ENCODE measurements at places on chromosomes 6 and 20.
A peak's percentile ranks its signal among the peaks of the same experiment; 100 is the strongest.

DNA sequence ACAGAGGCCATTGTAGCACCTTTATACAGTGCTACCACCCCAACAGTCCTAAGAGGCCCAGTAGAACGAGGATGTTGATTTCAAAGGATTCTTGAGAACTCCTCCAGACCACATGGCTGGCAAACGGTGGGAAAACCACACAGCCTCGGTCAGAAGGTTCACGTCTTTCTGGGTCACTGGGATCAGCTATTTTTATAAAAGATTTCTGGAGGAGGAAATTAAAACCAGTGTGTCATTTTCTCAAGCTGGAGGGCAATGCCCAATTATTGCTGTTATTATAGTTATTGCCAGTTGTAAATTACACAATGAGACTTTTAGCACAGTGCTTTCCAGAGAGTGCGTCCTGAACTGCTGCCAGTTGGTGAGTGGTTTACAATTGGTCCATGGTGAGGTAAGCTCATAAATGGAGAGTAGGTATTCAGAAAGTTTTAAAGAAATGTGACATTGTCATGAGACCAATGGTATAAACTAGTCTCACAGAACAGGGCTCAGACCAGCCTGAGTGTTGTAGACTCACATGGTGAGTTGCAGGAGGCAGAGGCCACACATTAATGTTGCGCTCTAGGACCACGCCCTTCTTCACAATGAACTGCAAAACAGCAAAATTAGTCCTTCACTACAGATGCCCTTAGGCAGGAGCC is 8.4 kb upstream of the PPP1R14C start:
- DNase-seq = no peak

DNA sequence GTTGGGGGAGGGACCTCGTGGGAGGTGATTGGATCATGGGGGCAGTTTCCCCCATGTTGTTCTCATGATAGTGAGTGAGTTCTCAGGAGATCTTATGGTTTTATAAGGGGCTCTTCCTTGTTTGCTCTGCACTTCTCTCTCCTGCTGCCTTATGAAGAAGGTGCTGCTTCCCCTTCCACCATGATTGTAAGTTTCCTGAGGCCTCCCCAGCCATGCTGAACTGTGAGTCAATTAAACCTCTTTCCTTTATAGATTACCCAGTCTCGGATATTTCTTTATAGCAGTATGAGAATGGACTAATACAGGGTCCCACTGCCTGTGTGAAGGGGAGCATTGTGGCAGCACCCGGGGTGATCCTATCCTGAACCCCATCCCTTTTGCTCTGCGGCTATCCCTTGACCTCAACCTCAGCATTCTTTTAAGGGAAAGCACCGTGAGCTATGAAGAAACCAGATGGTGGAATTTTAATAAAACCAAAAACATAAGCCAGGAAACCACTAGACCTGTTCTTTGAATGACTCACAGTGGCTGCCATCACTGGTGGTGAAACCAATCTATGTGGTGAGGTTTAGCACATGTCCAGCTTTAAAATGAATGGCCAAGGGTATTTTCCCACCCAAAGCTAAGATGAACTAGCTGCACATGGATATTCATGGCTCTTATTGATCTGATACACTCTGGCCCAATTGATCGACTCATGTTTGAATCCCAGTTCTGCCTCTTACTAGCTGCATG is 62.2 kb downstream of the ZDHHC14 start:
- no peak for DNase-seq

DNA sequence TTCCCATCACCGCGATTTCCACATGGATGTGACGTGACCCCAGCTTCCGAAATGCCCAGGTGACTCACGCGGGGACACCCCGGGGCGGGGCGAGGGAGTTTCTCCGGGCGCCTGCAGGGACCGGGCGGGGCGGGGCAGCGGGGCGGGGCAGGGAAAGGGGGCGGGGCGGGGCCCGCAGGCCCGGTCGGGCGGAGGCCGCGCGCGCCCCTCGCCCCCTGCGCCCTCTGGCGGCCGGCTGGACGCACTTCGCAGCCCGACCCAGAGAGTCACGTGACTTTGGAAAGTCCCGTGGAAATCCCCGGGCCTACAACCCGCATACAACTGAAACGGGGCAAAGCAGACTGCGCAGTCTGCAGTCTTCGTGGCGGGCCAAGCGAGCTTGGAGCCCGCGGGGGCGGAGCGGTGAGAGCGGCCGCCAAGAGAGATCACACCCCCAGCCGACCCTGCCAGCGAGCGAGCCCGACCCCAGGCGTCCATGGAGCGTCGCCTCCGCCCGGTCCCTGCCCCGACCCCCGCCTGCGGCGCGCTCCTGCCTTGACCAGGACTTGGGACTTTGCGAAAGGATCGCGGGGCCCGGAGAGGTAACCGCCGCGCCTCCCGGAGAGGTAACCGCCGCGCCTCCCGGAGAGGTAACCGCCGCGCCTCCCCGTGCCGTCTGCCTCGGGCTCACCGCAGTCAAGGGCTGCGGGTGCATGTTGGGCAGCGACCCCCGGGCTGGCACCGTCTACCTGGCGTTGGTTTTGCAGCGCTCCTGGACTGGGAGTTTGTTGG is at the start of gene TNFAIP3:
TNFAIP3 (plus strand) TSS at position 346 of the 771 bp plus-strand sequence. CDS start 3,969 bp downstream, outside the sequence.
- peak; percentile 89 for DNase-seq

GRCh38 chr20:36335206-36335870 is 29.2 kb downstream of the DLGAP4 start:
- no peak for DNase-seq

GRCh38 chr6:53894091-53894490 is 99.3 kb downstream of the LRRC1 start:
- peak; percentile 27 for DNase-seq

- DNase-seq = no peak
Observed at GRCh38 chr6:7188492-7188891, 80.7 kb downstream of the RREB1 start.

GRCh38 chr6:19210849-19211590 is 626.1 kb upstream of the ID4 start:
- DNase-seq = no peak

- DNase-seq = no peak
Observed at GRCh38 chr6:157570752-157571151, 189.8 kb downstream of the ZDHHC14 start.

DNA sequence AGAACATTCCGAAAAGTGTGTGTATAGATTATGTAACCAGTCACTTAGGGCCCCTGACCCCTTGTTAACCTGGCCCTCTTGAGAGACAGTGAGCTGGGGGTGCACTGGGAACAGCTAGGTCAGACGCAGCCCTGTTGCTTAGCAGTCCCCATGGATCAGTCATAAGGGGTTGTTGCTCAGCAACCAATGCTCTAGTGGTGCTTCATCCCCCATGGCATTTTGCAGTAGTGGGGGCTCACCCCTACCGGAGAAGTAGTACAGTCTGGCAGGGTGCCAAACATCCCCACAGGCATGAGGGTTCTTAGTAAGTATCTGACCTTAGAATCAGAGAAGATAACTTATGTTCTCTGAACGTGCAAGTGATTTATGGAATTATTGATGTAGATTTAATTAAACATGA is 12.3 kb downstream of the PKIB start:
- no peak for DNase-seq

- no peak for DNase-seq
Observed at GRCh38 chr6:119052292-119052889, 26.1 kb downstream of the FAM184A start.

GRCh38 chr6:107466062-107466461 is 6.7 kb upstream of the PDSS2 start:
- DNase-seq = no peak

- no peak for DNase-seq
Observed at GRCh38 chr6:124466949-124467348, 495.3 kb upstream of the RNF217 start.

DNA sequence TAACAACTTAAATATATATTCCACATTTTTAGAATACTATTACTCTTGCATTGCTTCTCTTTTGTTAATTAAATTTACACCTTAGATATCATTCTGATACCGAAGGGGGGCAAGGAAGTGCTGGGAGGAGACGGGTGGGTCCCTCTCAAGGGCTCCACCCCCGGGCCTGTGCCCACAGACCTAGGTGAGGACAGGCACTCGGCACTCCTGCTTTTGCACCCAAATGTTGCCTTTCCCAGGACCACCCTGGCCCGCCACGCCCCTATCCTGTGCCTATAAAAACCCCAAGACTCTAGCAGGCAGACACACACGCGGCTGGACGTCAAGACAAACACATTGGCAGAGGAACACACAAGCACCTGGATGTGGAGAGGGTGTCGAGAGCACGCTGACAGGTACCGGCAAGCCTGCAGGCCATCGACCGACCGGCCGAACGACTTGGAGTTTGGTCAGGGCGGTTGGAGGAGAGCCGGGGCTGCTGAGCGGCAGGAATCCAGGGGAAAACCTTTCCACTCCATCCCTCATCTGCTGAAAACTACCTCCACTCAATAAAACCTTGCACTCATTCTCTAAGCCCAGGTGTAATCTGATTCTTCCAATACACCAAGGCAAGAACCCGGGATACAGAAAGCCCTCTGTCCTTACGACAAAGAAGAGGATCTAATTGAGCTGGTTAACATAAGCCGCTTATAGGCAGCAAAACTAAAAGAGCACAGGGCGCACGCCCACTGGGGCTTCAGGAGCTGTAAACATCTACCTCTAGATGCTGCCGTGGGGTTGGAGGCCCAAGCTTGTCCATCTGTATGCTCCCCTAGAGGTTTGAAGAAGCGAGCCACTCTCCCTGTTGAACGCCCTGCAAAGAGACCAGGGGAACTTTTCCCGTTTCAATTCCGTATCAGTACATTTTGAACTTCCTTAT is 197.4 kb upstream of the PRSS16 start:
- no peak for DNase-seq

- DNase-seq = peak; percentile 34
Observed at GRCh38 chr6:19417713-19418112, 419.5 kb upstream of the ID4 start.

DNA sequence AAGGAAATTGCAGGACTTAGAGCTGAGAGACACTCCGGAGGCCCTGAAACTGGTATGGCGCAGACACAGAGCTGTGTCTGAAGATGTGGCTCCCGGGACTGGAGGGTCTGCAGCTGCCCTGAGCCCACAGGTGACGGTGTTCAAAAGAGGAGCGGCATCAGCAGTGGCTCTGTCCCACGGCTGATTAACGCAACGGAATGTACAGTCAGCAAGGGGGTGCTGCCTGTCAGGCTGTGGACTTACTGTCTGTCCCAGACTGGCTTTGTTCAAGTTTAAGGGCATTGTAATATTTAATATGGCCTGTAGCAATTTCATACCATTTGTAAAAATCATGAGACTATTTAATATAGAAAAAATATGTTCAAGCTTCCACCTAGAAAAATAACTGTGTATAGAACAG is 228.0 kb upstream of the TAB2 start:
- DNase-seq = no peak

GRCh38 chr6:129655334-129655733 is 54.6 kb downstream of the ARHGAP18 start:
- DNase-seq = no peak

- no peak for DNase-seq
Observed at GRCh38 chr6:85115876-85116275, 334.0 kb upstream of the NT5E start.

- no peak for DNase-seq
Observed at GRCh38 chr6:38113825-38114576, 294.5 kb downstream of the ZFAND3 start.

- peak; percentile 41 for DNase-seq
Observed at GRCh38 chr20:39874049-39874893, 814.8 kb downstream of the MAFB start.

- DNase-seq = peak; percentile 56
Observed at GRCh38 chr6:98657764-98658163, 176.6 kb upstream of the POU3F2 start.

GRCh38 chr20:63648190-63648589 is 5.0 kb downstream of the STMN3 start:
- DNase-seq = no peak

DNA sequence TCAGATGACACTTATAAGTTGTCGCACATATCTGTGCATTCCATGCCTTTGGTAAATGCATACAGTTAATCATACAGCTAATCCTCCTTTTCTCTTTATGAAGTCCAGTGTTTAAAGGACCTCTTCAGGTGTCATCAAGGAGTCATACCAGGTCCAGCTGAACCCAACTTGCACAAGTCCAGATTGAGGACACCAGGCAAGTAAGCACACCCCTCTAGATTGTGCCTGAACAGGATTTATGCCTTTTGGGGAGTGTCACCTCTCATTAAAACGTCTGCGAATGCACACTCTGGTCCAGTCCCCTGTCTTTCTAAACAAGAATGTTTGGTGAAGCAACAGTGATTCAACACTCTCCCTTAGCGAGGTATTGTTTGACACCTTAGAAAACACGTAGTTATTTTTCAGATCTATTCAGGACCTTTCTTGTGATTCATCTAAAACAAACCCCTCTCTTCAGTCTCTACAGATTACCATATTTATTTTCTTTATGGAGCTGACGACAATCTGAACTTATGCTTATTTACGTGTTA is 48.4 kb downstream of the C6orf15 start:
- DNase-seq = no peak

- DNase-seq = no peak
Observed at GRCh38 chr20:43862438-43862837, 52.2 kb upstream of the TOX2 start.

DNA sequence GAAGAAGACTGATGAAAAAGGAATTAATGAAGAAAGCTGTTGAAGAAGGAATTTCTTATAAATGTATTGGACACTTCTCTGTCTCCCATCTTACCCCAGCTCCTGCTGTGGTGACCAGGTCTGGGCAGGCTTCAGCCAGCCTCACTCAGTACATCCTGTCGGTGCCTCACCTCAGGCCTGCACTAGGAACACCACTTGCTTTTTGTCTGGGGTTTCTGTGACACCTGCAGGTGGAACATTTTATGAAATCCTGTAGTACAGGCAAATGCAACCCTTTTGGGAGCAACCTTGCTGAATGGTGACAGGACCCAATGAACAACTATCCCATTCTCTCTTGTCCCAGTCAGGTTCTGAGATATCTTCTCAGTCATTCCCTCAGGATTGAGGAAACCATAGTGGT is 129.7 kb downstream of the PRDM13 start:
- DNase-seq = peak; percentile 26

DNA sequence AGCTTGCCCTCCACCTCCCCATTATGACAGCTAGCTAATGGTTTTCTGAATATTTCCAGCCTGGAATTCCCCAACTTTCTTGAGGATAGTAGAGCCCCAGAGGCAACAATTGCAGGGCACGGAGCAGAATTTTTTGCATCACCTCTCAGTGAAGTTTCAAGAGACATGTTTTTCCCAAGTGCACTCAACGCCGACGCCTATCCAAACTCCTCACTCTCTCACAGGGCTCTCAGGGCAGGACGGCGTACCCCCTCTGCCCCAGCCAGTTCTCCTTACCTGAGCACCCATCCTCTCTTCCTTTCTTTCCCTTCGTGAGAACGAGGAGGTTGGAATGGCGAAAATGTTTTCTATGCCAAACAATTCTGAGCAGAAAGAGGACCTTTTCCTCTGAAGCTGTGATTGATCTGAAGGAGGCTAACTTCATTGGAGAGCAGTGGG is 83.1 kb upstream of the FOXQ1 start:
- DNase-seq = no peak

GRCh38 chr6:34073540-34073939 is 72.3 kb downstream of the GRM4 start:
- no peak for DNase-seq

GRCh38 chr6:28896505-28897368 is 27.0 kb downstream of the TRIM27 start:
- peak; percentile 61 for DNase-seq

DNA sequence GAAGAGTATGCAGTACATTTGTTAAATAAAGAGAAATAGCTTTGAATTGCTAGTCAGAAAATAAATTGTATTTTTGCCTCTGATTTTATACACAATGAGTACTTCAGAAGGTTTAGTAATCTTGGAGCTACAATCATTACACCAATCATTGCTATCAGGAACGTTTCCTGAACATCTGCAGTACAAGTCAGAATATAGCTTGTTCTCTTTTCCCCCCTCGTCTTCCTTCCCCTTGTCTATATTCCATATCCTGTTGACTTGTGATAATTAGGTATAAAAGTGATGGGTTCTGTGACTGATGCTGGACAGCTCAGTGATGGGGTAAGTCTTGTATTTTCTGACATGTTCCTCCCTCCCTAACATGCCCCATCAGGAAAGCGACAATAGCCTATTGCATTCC is 94.0 kb downstream of the AHI1 start:
- no peak for DNase-seq

Data from Calu3 (cell line).